HCEC 1CT (cell line): ENCODE measurements at places on chromosomes 2 and 18.
A peak's percentile ranks its signal among the peaks of the same experiment; 100 is the strongest.

- DNase-seq = no peak
These were observed 222.4 kb downstream of the BCL2 start for GRCh38 chr18:63097178-63097577.

GRCh38 chr2:177073611-177074010, 139.0 kb upstream of the HNRNPA3 start:
- no peak for DNase-seq

DNA sequence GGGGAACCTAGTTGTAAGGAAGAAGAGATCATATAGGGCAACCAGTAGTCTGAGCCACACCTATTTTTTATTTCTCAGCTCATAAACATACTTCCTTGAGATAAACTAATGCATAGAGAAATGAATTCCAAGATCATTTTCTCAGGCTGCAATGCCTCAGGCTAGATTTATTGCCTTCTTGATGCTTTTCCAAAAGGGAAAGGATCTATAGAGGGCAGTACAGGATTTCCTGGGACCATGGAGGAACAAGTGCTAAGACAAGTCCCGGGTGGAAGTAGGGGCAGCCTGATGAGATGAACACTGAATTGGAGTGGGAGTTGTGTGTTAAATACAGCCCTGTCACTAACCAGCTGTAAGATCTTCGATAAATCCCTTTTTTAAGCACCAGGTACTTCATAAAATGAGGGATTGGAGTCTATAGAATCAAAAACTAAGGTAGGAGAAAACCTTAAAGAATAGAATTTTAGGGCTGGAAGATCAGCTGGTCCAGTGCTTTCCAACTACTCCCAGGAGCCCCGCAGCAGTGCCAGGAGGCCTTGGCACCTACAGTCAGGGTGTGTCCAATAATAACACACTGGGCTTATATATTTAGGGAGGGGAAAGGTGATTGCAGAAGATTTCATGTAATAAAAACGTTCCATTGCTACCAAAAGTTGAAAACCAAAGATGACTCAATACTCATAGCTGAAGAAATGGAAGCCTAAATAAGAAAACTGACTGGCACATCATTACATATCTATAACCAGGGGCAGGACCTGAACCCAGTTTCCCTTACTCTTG, 58.1 kb downstream of the SERTAD2 start:
- DNase-seq = peak; percentile 38

- DNase-seq = no peak
These were observed 25.5 kb upstream of the SNED1 start for GRCh38 chr2:240972636-240973521.

GRCh38 chr2:120880381-120880780, 144.7 kb downstream of the GLI2 start:
- DNase-seq = no peak

GRCh38 chr2:157559061-157559460, 69.6 kb downstream of the ACVR1C start:
- peak; percentile 24 for DNase-seq

GRCh38 chr2:233707940-233708644, 4.6 kb upstream of the UGT1A5 start:
- DNase-seq = no peak

DNA sequence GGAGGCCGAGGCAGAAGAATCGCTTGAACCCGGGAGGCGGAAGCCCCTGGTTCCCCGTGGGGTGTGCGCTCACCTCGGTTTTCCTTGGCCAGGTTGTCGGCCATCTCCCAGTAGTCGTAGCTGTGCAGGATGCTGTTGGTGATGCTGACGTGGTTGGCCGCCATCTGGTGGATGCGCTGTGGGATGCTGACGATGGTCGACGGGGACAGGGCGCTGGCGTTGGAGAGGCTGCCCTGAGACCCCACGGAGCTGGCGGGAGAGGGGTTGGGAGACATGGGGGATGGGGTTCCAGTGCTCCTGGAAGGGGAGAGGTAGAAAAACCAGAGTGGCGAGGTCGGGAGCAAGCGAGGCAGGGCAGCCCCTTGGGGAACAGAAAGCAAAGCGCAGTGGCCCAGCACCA, 64.4 kb upstream of the REV1 start:
- DNase-seq = no peak

DNA sequence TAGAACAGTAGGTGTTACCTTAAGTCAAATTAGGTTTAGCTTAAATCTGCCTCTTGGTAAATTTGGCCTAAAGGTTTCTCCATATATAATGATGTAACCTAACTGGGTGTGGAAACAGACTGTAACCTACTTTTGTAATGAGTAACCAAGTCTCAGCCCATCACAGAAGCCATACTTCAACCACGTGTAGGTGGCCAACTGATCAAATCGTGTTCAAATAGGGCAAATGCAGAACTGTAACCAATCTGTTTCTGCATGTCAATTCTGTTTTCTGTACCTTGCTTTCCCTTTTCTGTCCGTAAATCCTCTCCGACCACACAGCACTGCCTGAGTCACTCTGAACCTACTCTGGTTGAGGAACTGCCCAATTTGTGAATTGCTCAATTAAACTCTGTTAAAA, 34.0 kb upstream of the PLA2R1 start:
- DNase-seq = no peak

GRCh38 chr18:58297198-58297597, 253.2 kb downstream of the NEDD4L start:
- peak; percentile 49 for DNase-seq

GRCh38 chr2:30492185-30492584, 45.1 kb downstream of the LCLAT1 start:
- peak; percentile 21 for DNase-seq

DNA sequence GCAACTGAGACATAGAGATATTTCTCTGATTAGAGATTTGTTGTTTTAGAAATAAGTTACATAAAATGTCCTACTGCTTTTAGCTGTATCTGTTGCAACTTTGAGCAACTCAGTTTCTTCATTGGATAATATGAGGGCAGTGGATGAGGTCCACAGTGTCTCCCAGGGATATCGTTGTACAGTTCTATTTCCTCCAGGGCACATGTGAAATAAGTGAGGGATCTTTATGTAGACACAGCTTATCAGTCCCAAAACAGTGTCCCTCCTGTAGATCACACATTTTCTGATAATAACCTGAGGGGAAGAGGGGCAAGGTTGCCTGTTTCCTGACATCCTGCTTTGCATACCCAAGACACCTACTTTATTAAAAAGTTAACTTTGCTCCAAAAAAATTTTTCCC, 1231.2 kb upstream of the ZEB2 start:
- DNase-seq = no peak

- peak; percentile 43 for DNase-seq
These were observed 4.9 kb downstream of the TM4SF20 start for GRCh38 chr2:227374158-227374557.

DNA sequence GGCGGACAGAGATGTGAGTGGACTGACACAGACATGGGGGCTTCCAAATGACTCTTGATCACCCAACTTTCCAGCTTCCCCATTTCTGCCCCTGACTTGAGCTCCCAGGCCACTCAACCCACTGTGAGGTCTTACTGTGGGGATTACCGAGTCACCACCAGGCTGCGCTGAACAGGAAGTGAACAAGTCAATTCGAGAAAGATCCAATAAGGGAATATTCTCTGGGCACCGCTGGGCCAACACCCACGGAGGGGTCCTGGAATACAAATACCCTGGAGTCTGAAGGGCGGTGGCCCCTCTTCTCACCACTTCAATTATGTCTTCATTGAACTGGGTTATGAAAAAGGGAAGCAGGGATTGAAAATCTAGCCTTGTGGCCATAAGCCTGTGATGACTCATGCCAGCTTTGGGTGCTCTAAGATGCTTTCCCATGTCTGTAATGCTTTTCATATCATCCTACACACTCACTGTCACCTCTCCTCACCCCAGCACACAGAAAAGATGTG, 37.7 kb downstream of the BCL11A start:
- no peak for DNase-seq

DNA sequence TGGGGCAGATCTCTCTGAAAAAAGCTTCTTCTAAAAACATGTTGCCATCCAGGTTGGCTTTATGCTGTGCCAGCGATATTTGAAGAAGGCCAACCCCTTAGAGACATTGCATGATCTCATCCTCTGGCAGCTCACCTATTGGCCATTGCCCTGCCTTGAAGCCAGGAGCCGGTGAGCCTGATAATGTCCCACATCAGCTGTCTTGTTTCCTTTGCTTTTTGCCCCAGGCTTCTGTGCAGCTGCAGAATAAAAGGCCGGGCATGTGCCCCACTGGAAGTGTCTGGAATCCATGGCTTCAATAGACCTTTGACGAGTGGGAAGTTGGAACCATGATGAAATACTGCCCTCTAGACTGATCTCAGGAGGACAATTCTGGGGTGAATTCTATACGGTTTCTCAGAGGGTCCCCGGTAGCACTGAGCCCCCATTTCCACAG, 523.5 kb upstream of the ZEB2 start:
- DNase-seq = no peak

- DNase-seq = no peak
These were observed 9.9 kb upstream of the ABHD3 start for GRCh38 chr18:21714474-21714873.

GRCh38 chr2:218368621-218369153, 12.0 kb downstream of the CATIP start:
- no peak for DNase-seq

DNA sequence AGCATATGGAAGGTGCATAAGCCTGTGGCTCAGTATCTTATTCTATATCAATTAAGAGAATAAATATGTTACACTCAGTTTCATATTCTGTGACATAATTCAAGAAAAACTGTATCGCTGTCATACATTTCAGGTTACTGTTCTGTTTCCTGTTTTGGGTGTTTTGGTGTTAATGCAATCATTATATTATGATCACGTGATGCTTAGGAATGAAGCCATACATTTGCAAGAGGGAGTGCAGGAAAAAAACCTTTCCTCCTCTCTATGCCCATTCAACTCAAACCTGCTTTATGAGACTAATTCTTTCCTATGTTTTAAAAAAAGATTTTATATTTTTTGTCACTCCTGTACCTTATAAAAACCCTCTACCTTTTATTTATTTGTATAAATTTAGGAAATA, 120.8 kb upstream of the DDX18 start:
- no peak for DNase-seq

GRCh38 chr2:52536929-52537460, 1230.6 kb upstream of the CHAC2 start:
- DNase-seq = no peak

GRCh38 chr18:38690626-38691025, 1125.0 kb upstream of the CELF4 start:
- no peak for DNase-seq
